ENCODE measurements at places on chromosomes 3 and 15.

GRCh38 chr15:80619680-80620079, 75.4 kb upstream of the ABHD17C start:
- peaks cover 8% of the 10 kb centered on the region for H3K27me3 ChIP-seq
- H3K27ac ChIP-seq = no peak overlapping the region
- H3K4me1 ChIP-seq = no peaks in the 10 kb centered on the region

GRCh38 chr3:77620009-77620408, 580.1 kb downstream of the ROBO2 start:
- no peak overlapping the region for H3K4me3 ChIP-seq
- peaks cover 5% of the 10 kb centered on the region for H3K36me3 ChIP-seq
- no peaks in the 10 kb centered on the region for H3K4me1 ChIP-seq
- no peak for DNase-seq

GRCh38 chr3:36211652-36211999, 168.7 kb upstream of the STAC start:
- H3K4me3 ChIP-seq = no peak overlapping the region
- peaks cover 2% of the 10 kb centered on the region for H3K4me1 ChIP-seq
- no peaks in the 10 kb centered on the region for H3K27me3 ChIP-seq
- no peak overlapping the region for H3K27ac ChIP-seq
- no peaks in the 10 kb centered on the region for H3K36me3 ChIP-seq

DNA sequence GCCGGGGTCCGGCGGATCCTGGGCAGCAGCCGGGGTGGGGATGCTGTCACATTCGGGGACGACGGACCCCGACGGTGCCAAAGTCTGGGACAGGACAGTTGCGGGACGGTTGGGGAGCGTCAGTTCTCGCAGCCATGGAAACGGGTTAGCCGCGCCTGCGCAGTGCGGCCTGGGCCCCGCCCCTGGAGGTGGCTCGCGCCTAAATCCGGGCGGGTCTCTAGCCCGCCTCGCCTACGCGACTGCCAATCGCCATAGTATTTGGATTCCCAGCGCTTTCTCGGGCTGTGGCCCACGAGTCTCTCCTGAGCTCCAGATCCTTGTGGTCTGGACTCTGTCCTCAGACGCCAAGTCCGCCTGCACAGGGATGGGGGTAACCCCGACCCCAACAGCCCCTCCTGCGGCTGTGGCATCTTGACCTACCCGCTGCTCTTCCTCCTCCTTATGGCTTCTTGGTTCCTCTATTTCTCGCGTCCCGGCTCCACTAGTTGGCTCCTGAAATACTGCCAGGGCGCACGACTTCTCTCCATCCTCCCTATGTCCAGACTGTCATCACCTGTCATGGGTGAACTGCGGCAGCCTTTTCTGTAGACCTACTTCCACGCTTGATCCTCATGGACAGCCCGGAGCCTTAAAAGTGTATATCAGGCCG, at the start of gene ZMYND10:
Gene ZMYND10 (minus strand): TSS at position 147 of the 649 bp plus-strand sequence. CDS start 153 bp downstream, outside the sequence.
- peak within 1 kb of the TSS; percentile 8 for H3K27ac ChIP-seq
- H3K4me1 ChIP-seq = peaks cover 14% of the 10 kb centered on the region
- peaks cover 48% of the 10 kb centered on the region for H3K27me3 ChIP-seq
- H3K36me3 ChIP-seq = peaks cover 3% of the 10 kb centered on the region
- peak within 1 kb of the TSS; percentile 47 for H3K4me3 ChIP-seq

DNA sequence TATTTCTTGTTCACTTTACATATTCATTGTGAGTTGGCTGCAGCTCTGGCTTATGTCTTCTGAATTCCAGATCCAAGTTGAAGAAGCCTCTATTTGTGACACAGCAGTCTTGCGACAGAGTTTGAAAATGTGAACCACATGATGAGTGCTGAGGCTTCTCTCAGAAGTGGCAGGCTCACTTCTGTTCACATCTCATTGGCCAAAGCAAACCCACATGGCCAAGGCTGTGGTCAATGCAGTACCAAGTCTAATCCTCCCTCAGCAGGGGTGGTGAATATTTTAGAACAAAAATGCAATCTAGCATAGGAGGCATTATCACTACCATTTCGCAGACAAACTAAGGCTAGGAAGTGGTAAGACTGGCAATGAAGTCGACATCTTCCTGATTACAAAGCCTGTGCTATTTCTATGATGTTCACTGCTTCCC, 45.2 kb downstream of the CDCP1 start:
- H3K4me1 ChIP-seq = no peaks in the 10 kb centered on the region
- peaks cover 4% of the 10 kb centered on the region for H3K36me3 ChIP-seq
- DNase-seq = no peak
- no peak overlapping the region for H3K4me3 ChIP-seq

DNA sequence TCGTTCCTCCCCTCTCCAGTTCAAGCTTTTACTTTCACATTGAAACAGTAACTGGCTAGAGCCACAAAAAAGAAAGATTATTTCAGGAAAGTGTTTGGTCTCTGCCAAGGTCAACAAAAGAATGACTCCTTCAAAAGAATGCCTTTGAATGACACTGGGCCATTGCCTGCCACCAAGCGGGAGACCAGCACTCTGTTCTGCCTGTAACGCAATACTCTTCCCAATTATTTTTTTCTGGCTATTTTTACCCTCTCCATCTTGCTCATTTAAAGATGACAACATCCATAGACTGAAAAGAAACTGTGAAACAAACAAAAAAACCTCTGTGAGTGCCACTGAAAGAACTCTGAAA, 37.3 kb downstream of the EHHADH start:
- DNase-seq = no peak
- peaks cover 2% of the 10 kb centered on the region for H3K36me3 ChIP-seq
- peak overlapping the region; percentile 2 for H3K27ac ChIP-seq
- H3K27me3 ChIP-seq = no peaks in the 10 kb centered on the region
- no peak overlapping the region for H3K4me3 ChIP-seq

GRCh38 chr15:98729446-98730042, 81.2 kb downstream of the IGF1R start:
- H3K27me3 ChIP-seq = no peaks in the 10 kb centered on the region
- no peak for DNase-seq
- peak overlapping the region; percentile 100 for H3K27ac ChIP-seq
- peaks cover 49% of the 10 kb centered on the region for H3K4me1 ChIP-seq

DNA sequence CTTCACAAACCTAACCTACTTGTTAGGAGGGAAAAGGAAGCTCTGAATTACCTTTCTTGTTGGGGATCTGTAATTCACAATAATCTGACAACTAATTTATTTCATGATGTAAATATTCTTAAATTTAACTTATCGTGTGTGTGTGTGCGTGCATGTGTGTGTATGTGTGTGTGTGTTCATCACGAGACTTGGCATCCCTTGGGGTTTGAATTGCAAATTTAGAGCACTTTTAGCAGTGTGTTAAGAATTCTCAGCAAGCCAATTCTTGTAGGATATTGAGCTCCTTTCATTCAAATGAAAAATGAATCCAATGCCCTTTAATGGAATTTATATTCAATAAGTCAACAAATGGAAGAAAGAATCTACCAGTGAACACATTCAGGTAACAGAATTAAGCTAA, 85.9 kb upstream of the C3orf80 start:
- no peak overlapping the region for H3K4me3 ChIP-seq
- no peak for DNase-seq
- H3K4me1 ChIP-seq = peaks cover 2% of the 10 kb centered on the region
- no peak overlapping the region for H3K27ac ChIP-seq

DNA sequence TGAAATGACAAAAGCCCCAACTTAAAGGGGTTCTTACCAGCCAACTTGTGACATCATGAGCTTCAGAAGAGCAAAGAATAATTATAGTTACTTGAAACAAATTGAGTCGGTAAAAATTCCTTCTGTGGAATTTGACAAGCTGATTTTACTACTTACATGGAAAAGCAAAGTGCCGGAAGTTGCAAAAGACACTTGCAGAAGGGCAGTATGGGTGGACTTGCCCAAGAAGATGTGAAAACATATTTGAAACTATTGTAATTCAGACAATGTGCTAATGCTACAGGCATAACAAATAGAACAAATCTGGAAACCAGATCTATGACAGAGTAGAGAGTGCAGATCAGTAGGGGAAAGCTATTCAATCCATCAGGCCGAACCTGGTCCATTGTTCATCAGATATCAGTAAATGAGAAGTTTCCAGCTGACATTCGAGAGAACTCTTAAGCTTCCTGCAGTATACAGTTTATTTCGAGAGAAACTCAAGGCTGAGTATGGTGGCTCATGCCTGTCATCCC, 2.5 kb upstream of the KIF7 start:
- no peaks in the 10 kb centered on the region for H3K36me3 ChIP-seq
- no peak for DNase-seq
- H3K4me1 ChIP-seq = peaks cover 6% of the 10 kb centered on the region
- no peak overlapping the region for H3K27ac ChIP-seq
- peaks cover 13% of the 10 kb centered on the region for H3K27me3 ChIP-seq
- H3K4me3 ChIP-seq = no peak overlapping the region

GRCh38 chr3:43012174-43012573, 33.1 kb downstream of the GASK1A start:
- no peak for DNase-seq
- H3K27me3 ChIP-seq = no peaks in the 10 kb centered on the region
- no peak overlapping the region for H3K27ac ChIP-seq
- no peaks in the 10 kb centered on the region for H3K4me1 ChIP-seq
- no peak overlapping the region for H3K4me3 ChIP-seq
- no peaks in the 10 kb centered on the region for H3K36me3 ChIP-seq

- no peaks in the 10 kb centered on the region for H3K36me3 ChIP-seq
- H3K27ac ChIP-seq = no peak overlapping the region
- DNase-seq = no peak
- no peaks in the 10 kb centered on the region for H3K4me1 ChIP-seq
- H3K4me3 ChIP-seq = no peak overlapping the region
Observed at GRCh38 chr15:100106732-100107131, 235.0 kb downstream of the ADAMTS17 start.

DNA sequence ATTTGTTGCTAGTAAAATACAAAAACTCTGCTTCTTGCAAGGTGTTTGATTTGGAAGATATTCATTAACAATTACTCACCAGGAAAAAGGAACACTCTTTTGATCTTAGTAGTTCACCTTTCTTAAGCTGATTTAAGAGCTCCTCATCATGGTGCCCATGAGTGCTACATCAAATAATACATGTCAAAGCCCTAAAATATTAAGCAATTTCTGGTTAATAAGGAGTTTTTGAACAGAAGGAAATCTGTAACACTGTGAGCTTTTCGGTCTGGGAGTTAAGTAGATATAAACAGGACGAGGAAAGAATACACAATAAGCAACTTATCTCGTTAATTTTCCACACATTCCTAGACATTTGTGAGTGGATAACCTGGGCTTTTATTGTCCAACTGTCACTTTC, 83.9 kb upstream of the DCBLD2 start:
- no peak overlapping the region for H3K4me3 ChIP-seq
- H3K27me3 ChIP-seq = no peaks in the 10 kb centered on the region
- H3K27ac ChIP-seq = no peak overlapping the region
- H3K4me1 ChIP-seq = peaks cover 11% of the 10 kb centered on the region

DNA sequence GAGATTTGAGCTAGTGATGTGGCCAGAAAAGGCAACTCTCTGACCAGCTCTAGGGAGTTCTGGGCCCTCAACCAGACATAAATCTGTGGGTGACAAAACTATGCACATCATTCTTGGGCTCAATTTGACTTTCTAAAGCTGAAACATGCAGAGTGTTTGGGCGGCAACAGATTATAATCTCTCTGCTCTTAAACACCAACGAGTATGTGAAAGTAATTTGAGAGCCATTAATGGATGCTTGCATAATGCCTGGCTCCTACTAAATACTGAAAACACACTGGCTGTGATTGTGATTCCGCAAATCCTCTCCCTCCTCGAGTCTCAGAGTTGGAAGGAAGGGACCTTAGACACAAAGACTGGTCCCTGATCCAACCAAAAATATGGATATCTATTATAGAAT, 186.7 kb downstream of the UACA start:
- no peak for DNase-seq
- peaks cover 4% of the 10 kb centered on the region for H3K4me1 ChIP-seq
- H3K36me3 ChIP-seq = peaks cover 4% of the 10 kb centered on the region
- peaks cover 31% of the 10 kb centered on the region for H3K27me3 ChIP-seq
- H3K27ac ChIP-seq = no peak overlapping the region

- no peaks in the 10 kb centered on the region for H3K36me3 ChIP-seq
- peaks cover 12% of the 10 kb centered on the region for H3K27me3 ChIP-seq
- DNase-seq = no peak
Observed at GRCh38 chr3:31086698-31087097, 192.2 kb upstream of the GADL1 start.

- peaks cover 5% of the 10 kb centered on the region for H3K4me1 ChIP-seq
- DNase-seq = no peak
- H3K27ac ChIP-seq = no peak overlapping the region
- H3K27me3 ChIP-seq = no peaks in the 10 kb centered on the region
- H3K36me3 ChIP-seq = no peaks in the 10 kb centered on the region
Observed at GRCh38 chr3:189297932-189298331, 126.2 kb downstream of the TPRG1 start.

- no peak overlapping the region for H3K4me3 ChIP-seq
- peaks cover 9% of the 10 kb centered on the region for H3K4me1 ChIP-seq
- H3K27ac ChIP-seq = no peak overlapping the region
- H3K27me3 ChIP-seq = no peaks in the 10 kb centered on the region
- no peak for DNase-seq
- H3K36me3 ChIP-seq = peaks cover 23% of the 10 kb centered on the region
Observed at GRCh38 chr3:187013159-187013716, 82.9 kb downstream of the ST6GAL1 start.

DNA sequence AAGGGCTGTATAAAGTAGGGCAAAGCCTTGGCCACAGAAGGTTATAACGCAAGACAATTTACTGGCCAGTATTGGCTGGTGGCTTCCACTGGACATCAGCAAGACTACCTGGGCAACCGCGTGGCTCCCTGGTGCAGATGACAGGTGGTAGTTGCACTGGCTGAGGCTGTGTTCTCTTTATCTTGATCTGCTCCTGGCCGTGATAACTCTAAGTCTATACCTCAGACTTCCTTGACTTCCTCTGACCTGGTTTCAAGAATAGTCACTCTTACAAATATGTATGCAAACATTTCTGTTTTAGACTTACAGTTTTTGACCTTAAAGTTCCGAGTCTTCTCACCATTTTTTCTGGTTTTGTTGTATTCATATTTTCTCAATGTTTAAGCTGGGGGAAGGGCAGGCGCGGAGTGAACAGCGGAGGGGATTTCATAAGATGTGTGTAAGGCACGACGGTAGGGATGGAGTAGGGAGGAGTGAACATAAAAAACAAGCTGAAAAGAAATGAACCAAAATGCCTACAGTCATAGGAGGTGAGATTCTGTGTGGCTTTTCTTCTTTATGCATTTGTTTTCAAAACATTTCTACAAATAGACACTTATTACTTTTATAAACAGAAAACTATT, 15.2 kb upstream of the TMEM212 start:
- H3K4me1 ChIP-seq = peaks cover 34% of the 10 kb centered on the region
- no peak overlapping the region for H3K27ac ChIP-seq
- no peaks in the 10 kb centered on the region for H3K36me3 ChIP-seq
- no peak for DNase-seq
- H3K27me3 ChIP-seq = no peaks in the 10 kb centered on the region
- no peak overlapping the region for H3K4me3 ChIP-seq
